ENCODE measurements at places on chromosomes 2 and 18.

DNA sequence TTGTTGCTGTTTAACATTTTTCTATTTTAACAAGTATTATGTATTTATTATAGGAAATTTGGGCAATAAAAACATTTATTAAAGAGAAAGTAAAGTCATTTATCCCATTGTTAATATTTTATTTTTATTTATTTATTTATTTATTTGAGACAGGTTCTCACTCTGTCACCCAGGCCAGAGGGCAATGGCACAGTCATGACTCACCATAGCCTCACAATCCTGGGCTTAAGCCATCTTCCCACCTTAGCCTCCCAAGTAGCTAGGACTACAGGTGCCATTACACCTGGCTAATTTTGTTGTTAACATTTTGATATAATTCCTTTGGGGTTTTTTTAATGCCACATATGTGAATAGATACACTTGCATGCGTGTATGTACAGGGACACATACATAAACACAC lies 165.9 kb upstream of the STON1 start:
- no peak for DNase-seq

- DNase-seq = peak; percentile 55
Observed at GRCh38 chr2:46774499-46775228, 140.9 kb downstream of the MCFD2 start.

GRCh38 chr18:78433562-78433961 lies 546.1 kb upstream of the SALL3 start:
- no peak for DNase-seq

DNA sequence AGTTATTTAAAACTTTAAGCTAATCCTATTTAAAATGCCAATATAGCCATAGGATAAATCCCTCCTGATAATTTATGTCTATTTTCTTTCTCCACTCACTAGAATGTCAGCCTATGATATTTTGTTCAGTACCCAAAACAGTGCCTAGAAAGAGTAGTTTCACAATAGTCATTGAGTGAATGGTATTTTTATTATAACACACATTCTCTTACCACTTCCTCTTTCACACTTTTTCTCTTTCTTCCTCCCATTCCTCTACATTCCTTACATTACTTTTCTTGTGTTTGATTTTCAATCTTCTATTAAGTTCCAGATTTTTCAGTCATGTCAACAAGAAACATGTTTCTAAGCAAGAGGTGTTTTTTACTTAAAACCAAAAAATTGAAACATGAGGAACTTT lies 327.6 kb upstream of the UBE2E3 start:
- no peak for DNase-seq

DNA sequence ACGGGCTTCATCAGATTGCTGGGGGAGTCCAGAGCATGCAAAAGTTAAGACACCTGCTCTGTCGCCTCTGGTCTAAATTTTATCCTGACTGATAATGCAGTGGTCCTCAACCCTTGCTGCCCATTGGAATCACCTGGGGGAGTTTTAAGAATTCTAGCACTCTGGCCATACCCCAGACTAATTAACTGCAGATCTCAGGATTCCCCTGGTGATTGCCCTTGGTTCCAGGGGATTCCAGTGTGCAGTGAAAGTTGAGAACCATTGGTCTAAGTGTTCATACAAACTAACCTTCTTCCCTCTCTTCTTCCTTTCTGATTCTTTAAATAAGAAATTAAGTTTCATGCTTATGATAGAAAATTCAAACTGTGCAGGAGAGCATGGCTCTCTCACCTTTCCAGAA lies 105.7 kb upstream of the MGAT5 start:
- no peak for DNase-seq
